ENCODE measurements at places on chromosomes 6 and 20.

GRCh38 chr20:59708326-59708725, 104.0 kb downstream of the PHACTR3 start:
- no peak for DNase-seq

GRCh38 chr6:130434174-130434873, 68.5 kb downstream of the TMEM200A start:
- DNase-seq, result no peak

GRCh38 chr20:50282592-50283241, 92.1 kb downstream of the CEBPB start:
- no peak for DNase-seq

- DNase-seq, result no peak
These were observed 41.3 kb upstream of the ZMYND8 start for GRCh38 chr20:47397652-47398301.

- DNase-seq, result no peak
These were observed 2.0 kb downstream of the DXO start for GRCh38 chr6:31969712-31970603.

DNA sequence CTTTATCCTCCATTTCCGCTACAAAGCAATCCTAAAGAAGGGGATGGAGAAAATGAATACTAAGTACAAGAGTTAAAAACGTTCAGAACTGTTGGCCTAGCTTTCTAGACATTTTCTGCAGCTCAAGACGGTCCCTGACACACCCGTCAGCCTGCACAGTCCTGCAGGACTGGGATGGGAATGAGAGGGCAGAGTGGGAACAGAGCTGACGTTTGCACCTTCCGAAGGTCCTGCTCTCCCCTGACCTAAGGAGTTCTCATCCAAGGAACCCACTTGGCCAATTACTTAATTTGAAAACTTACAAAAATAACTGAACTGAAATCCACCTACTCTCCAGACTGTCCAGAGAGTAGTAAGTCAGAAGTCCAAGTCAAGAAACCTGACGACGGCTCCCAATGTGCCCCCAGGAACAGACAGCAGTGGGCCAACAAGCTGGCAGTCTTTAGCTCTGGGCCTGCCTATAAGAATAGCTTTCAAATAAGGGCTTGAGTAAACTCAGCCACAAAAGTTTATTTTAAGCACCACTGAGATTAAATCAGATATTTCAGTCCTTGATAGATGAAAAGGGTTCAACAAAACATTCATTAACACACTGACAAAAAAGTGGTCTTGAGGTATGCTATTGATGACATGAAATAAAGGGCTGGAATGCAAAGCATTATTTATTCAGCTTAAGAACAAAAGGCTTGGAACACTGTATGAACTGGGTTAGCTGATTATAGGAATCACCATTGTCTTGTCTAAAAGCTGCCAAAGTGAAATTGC, 76.8 kb downstream of the CNKSR3 start:
- DNase-seq, result no peak

- no peak for DNase-seq
These were observed 1.2 kb downstream of the TRIB3 start for GRCh38 chr20:381581-382290.
